ENCODE measurements at places on chromosomes 1 and 21. TPM values are rescaled to one million over a fixed set of nuclear protein-coding genes. Genes with fewer than 3 reads are reported as not detected.

DNA sequence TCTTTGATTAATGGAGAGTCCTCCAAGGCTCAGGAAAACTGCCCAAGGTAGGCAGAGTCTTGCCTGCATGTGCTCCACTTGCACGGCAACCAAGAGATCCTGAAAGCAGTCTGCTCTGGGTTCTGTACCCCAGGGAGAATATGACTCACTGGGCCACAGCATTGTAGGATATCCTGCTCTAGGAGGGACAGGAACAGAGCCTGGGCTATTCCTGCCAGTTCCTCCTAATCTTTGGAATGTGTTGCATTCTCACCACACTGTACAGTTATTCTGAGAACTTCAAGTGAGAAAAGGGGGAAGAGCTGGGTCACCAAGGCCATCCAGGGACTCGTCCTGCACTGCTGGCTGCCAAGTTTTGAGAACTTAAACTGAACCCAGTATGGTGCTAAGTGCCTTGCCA is 278.5 kb downstream of the MATN1 start:
- DNase-seq = peak; percentile 81

TGFBR3 gene
- total RNA-seq = 190 TPM

MACO1 gene
- 21.5 TPM for total RNA-seq

RCSD1 gene
- total RNA-seq = 16.8 TPM

- no peak for DNase-seq
Measured at GRCh38 chr1:229430761-229431283, 3.1 kb downstream of the ACTA1 start.

C1QC gene
- total RNA-seq = 190 TPM

GRCh38 chr1:55198044-55198443 is 17.1 kb downstream of the USP24 start:
- DNase-seq = no peak

FAM110D gene
- total RNA-seq = 14.8 TPM

GRCh38 chr1:47991673-47992072 is 5.5 kb downstream of the TRABD2B start:
- no peak for DNase-seq

- no peak for DNase-seq
Measured at GRCh38 chr1:111372336-111372965, 55.1 kb downstream of the OVGP1 start.

FAM163A gene
- total RNA-seq = 0.50 TPM

GRCh38 chr1:172451002-172451443 is 7.2 kb upstream of the PIGC start:
- no peak for DNase-seq

GRCh38 chr21:27519361-27519760 is 552.5 kb upstream of the ADAMTS5 start:
- no peak for DNase-seq

GRCh38 chr1:175678471-175678870 is 64.9 kb downstream of the TNR start:
- no peak for DNase-seq

DNA sequence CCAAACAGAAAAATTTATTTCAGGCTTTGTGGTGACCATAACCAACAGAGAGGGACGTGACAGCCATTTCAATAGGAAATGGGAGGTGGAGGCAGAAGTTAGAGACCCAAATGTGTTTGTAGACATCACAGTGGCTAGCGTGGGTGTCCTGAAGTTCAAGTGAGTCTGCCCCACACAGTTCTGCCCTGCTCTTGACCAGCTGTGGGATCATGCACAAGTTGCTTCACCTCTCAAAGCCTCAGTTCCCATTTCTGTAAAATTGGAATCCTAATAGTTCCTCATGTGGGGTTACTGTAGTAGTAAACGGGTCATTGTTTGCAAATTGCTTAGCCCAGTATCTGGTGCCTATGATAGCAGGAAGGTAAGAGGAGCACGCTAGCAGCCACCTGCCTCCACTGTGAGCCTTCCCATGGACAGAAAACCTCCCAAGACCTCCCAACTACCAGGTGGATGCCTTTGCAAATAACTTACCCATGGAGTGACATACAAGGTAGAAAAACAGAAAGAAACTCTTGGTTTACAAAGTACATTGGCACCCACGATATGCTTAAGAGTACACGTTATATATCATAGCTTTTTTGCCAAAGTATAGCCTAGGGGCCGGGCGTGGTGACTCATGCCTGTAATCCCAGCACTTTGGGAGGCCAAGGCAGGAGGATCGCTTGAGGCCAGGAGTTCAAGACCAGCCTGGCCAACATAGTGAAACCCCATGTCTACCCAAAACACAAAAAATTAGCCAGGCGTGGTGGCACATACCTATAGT is 29.1 kb downstream of the FHAD1 start:
- peak; percentile 91 for DNase-seq

DNA sequence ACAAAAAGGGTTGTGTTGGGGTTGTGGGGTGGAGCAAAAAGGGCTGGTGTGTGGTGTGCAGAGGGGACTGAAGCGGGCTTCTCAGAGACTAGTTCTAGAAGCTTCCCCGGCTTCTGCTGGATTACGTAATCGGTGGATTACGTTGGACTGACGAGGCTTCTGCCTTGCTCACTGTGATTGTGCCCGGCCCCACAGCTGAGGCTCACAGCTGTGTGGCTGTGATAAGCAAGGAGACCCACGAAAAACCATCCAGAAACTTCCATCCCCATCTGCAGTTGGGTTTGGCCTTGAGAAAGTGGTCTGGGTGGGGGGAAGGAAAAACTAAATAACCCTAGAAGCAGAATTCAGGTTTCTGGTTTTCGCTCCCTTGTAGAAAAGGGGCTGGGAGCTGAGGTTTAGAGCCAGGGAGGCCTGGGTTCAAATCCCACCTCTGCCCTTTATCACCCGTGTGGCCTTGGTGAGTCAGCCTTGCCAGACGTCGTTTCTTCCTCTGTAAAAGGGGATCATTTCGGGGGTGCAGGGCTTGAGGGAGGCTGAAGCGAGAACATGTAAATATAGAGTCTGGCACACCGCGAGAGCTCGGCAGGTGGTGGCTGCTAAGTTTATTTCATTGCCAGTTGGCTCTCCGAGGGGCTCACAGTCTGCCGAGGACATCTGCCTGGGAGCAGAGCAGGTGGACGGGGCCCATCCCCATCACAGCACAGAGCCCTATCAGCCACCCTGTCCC is 30.4 kb upstream of the DISP3 start:
- DNase-seq = no peak

DNA sequence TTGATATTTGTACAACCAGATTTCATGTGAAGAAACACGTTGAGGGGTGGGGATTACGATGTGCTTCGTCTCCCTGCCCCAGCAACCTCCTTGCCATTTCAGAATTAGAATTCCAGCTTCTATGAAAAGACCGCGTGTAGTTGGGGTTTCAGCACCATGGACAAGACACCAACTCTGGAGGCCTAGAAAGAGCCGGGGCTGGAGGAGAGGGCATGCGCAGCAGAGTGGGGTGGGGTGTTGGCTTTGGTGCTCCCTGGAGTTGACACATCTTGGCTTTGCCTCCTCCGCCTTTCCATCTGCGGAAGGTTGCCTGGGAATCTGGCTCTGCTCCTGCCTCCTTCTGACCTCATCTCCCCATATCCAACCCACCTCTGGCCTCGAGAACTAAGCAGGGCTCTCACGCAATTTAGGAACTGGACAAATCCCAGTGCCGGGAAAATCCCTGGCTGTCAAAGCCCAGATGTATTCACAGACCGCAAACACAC is 11.8 kb downstream of the HTR6 start:
- DNase-seq = peak; percentile 92

- DNase-seq = no peak
Measured at GRCh38 chr1:90579212-90579802, 137.8 kb downstream of the BARHL2 start.

HMGN1 gene
- total RNA-seq = 69.1 TPM

PLA2G2F gene
- total RNA-seq = not detected

- no peak for DNase-seq
Measured at GRCh38 chr1:79113836-79114235, 107.3 kb upstream of the ADGRL4 start.

PROK1 gene
- not detected for total RNA-seq

DNA sequence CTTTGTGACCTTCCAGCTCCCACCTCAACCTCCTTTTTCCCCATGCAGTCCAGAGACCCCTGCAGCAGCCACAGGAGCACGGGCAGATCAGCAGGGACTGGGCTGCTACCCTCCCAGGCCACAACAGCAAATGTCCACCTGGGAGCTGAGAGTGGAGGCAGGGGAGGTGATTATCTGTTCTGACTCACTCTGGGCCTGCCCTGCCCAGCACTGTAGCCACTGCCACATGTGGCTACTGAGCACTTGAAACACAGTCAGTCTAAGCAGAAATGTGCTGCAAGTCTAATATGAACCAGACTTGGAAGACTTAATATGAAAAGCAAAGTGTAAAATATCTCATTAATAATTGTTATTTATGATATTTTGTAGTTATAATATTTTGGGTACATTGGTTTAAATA is 148.9 kb upstream of the VANGL1 start:
- peak; percentile 83 for DNase-seq

KCNQ4 gene
- total RNA-seq = 14.1 TPM

All from esophagus muscularis mucosa (tissue), 4 donors.